ENCODE measurements at places on chromosomes 5 and 9.

DNA sequence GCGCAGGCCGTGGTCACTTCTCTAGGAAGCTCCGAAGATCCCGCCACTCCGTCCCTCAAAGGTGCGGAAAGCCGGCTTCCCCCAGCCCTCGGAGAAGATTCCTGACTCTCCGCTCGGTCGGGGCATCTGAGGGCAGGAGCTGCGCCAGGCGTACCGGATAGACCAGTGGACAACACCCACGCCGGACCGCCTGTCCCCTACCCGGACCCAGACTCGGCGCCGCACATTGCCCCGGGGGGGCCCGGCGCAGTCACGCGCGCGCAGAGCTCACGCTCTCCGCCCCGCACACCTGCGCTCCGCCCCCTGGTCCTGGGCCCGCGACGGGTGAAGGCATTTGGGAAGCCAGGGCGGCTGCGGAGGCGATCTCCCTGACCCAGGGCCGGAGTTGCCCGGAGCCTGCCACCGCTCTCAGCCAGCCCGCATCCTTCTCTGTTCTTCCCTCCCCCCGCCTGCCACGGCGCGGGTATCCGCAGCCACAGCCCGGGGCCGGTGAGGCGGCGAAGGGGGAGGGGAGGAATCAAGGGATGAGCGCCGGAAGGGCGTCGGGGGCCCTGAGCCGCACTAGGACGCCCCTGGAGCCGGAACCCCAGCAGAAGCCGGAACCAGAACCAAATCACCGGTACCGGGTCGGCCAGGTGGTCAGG is 448 bp downstream of the RELL2 start:
- no peak for DNase-seq

- no peak for DNase-seq
Measured at GRCh38 chr5:180138976-180139730, 67.6 kb upstream of the RNF130 start.

DNA sequence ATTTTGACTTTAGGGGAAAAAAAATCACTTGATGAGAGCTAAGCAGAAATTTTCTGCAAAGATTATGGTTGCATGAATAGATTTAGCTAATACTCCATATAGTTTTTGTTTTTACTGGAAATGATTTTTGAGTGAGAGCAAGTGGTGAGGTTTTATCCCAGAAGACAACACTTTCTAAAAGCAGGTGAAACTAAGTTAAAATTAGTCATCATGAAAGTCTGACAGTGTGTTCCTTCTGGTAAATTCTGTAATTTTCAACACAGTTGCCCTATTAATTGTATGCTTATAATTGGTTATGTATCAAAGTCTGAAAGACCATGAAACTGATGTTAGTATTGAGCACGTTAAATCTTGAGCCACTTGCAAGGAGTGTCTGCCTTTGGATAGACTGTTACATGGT is 91.5 kb downstream of the SMARCA2 start:
- DNase-seq = no peak

GRCh38 chr5:108634617-108635288 is 112.9 kb upstream of the FER start:
- no peak for DNase-seq

DNA sequence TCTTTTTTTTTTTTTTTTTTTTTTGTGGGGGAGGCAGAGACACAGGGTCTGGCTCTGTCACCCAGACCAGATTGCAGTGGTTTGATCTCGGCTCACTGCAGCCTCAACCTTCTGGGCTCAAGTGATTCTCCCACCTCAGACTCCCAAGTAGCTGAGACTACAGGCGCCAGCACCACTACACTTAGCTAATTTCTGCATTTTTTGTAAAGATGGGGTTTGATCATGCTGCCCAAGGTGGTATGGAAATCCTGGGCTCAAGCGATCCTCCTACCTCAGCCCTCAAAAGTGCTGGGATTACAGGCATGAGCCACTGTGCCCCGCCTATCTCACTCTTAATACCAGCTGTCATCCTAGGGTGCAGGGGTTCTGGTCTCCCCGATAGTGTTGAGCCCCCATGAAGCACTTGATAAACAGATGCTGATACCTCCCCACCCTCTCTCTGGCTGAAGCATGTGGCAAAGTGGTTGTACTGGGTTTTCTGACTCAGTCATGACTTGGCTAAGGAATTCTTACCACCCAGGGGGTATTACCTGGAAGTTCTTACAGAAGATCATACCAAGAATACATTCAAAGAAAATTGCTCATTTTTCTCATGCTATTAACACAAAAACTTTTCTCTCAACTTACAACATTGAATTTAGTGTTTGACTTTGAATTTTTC is 110.2 kb upstream of the DAPK1 start:
- DNase-seq = no peak

DNA sequence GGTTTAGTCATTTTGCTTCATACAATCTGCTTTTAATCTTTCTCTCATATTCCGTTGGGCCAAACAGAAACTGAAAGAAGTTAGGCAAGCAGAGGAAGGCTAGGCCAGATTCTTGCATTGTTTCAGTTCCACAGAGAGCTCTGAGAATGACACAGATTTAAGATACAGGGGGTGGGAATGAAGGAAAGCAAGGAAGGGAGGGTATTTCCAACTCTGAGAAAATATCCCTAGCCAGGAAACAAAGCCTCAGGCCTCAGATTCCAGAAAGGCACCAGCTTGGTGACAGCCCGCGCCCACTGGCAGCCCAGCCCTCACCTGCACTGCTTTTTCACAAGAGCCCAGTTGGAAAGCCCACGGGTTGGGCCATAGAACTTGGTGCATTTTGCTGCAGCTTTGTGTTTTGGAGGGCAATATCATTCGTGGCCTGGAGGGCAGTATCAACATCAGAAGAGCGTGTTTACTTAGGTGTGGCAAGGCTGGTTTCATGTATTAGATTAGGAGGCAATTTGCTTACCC is 63.5 kb downstream of the ENC1 start:
- no peak for DNase-seq

- no peak for DNase-seq
Measured at GRCh38 chr5:122187426-122187825, 58.1 kb downstream of the ZNF474 start.

DNA sequence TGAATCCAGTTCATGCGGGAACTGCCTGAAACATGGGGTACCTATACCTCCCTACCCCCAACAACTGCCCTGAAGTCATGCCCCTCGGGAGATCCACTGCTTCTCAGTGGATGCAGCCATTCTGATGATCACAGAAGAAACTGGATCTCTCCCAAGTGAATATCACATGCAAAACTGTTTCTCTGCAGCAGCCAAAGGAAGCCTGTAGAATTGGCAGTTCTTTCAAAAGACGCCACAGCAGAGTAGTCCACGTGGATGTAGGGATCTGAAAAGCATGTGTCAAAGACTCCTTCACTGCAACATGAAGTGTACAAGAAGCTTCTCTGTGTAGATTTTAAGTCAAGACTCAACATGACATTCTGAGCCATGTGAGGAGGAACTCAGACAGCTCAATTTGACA is 286.7 kb downstream of the NR3C1 start:
- DNase-seq = no peak

DNA sequence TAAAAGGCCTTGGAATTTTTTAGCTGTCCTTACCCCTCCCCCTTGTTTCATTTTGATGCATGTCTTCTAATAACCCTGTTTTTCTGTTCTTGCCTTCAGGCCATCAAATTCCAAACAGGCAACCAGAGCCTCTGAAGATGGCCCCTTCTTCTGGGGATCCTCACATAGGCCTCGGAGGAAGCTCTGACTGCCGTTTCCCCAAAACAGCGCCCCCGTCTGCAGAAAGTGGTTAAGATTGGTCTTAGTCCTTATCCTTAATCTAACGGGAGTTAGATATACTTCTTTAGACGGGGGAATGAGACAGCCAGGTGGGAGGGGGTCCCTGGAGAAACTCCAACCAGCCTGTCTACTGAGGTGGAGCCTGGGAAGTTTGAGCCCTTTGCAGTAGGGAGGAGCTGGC is 226.3 kb upstream of the ZNF608 start:
- no peak for DNase-seq

GRCh38 chr5:90878549-90879196 is 320.1 kb downstream of the ADGRV1 start:
- no peak for DNase-seq

DNA sequence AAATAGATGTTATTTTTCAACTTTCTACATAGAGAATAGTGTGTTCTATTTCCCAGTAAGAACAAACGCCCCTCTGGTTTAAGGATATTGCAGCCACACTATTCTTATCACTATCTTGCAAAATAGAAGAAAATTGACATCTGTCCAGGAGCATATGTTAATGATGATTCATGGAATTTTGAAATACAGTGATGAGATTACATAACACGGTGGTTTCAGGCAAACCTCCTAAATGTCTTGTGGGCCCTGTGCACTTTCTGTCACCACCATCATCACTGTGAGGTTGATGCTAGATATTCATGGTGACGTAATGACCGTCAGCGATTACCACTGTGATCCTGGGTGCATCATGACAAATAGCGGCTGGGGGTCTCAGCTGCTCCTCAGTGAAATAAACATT is 48.1 kb downstream of the CFAP90 start:
- DNase-seq = no peak

DNA sequence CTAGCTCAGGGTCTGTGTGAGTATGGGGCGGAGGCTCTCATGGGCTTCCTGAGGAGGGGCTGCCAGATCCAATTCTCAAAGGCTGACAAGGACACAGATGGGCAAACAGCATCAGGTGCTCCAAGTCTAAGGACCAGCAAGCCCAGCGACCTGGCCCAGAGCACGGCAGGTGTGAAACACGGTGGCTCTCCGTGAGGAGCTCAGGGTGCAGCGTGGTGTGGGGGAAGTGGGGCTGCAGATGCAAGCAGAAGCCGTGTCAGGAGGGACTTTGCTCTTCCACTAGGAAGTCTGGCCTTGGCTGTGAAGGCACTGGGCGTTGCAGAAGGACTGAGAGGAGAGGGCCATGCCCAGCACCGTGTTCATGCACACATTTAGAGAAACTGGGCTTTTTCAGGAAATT is 420.0 kb downstream of the GADD45G start:
- no peak for DNase-seq

GRCh38 chr9:106653213-106653612 is 209.8 kb upstream of the ZNF462 start:
- DNase-seq = no peak

DNA sequence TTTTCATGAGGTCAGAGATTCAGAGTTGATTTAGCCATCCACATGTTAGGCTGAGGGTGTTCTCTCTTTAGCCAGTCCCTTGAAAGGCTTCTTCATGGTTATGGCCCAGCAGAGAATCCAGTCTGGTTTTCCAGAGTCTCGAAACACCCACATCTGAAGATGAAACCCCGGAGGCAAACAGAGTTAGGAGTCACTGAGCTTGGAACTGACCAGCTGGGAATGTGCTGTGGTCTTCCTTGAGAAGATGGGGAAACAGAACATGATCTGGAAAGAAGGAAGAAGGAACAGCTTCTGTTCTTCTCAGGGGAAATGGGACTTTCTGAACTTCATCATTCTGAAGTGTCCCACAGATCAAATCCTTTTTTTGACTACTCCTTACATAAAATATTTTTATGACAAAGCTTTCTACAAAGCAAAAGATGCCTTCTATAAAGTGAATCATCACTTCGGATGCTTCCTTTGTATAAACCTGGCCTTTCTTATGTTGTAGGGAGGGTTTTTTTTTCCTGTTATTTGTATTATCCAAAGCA is 45.4 kb downstream of the ZNF618 start:
- no peak for DNase-seq

DNA sequence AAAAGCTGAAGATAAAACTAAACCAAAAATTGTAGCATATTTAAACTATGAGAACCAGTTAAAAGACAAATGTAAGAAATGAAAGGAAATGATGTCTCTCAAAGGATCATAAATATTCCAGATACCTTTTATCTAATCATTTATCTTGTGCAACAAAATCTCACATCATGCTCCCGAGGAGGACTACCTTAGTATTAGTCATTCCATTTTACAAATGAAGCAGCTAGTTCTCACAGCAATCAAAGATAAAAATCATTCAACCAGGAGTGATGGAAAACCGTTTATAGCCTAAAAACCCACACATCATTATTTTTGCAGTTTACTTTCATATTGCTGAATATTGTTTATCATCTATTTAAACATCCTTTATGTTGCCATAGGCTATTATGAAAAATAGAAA is 190.0 kb downstream of the CDH12 start:
- no peak for DNase-seq

GRCh38 chr5:61788548-61788947 is 456.5 kb downstream of the ZSWIM6 start:
- DNase-seq = no peak

DNA sequence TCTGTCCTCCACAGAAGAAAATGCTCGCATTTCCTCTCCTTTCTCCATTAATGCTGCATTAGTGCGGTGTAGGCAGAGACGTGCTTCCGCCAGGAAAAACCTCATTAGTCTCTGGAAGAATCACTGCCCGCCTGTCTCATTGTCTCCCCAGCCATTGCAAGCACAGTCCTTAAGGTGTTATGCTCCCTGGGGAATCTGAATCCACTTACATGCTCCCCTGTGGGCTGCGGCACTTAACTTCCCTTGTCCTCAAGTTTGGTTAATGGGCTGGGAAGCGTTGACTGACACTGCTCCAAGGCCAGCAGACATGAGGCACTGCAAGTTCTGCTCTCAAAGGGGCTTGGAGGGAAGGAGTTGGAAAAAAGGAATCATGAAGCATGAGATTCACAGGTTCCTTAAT is 41.6 kb downstream of the TARS1 start:
- DNase-seq = no peak

DNA sequence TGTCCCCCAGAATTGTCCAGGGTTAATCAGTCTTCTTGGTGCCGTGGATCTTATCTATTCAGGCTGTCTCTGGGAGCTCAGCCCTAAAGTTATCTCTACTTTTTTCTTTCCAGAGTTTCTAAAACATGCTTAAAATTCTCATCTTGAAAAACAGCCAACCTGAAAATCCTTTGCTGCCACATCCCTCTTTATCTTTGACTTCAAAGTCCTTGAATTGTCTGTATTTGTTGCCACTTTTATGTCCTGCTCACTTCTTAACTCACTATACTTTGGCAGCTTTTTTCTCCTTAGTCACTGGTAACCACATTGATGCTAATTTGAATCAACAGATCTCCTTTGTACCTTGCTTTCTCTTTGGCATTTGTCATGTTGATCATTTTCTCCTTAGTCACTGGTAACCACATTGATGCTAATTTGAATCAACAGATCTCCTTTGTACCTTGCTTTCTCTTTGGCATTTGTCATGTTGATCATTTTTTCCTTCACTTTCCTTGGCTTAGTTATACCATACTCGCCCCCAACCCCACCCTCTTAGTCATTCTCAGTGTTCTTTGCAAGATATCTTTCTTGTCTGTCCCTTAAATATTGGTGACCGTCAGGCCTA is 8.5 kb downstream of the DMXL1 start:
- no peak for DNase-seq

DNA sequence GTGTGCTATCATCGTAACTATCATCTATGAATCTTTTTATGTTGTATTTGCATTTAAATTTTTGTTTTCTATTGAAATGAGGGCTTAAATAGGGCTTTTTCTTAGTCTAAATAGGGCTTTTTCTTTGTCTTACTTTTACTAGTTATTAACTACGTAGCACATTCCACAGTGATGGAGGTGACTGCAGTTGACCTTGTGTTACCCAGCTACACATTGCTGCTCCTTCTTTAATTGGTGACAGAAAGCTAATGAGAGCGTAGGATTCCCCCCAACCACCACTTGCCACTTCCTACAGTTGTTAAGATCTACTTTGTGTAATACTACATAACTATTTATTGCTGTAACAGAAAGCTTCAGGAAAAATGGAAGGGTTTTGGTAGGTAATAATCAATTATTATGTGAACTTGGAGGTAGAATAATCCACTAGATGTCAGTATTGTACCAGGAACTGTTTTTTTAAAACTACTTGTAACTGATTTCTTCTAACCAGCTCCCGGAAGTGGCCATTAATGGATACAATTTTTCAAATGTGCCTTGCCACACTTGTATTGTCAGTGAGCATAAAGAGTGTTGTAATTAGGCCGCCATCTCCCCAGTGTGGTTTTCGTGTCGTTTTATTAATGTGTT is 18.0 kb downstream of the MTRR start:
- DNase-seq = no peak
